SK-N-MC (cell line): ENCODE measurements at places on chromosomes 1 and 21.
A peak's percentile ranks its signal among the peaks of the same experiment; 100 is the strongest.

GRCh38 chr1:234607109-234608024 lies 2.6 kb downstream of the IRF2BP2 start:
- DNase-seq = no peak

DNA sequence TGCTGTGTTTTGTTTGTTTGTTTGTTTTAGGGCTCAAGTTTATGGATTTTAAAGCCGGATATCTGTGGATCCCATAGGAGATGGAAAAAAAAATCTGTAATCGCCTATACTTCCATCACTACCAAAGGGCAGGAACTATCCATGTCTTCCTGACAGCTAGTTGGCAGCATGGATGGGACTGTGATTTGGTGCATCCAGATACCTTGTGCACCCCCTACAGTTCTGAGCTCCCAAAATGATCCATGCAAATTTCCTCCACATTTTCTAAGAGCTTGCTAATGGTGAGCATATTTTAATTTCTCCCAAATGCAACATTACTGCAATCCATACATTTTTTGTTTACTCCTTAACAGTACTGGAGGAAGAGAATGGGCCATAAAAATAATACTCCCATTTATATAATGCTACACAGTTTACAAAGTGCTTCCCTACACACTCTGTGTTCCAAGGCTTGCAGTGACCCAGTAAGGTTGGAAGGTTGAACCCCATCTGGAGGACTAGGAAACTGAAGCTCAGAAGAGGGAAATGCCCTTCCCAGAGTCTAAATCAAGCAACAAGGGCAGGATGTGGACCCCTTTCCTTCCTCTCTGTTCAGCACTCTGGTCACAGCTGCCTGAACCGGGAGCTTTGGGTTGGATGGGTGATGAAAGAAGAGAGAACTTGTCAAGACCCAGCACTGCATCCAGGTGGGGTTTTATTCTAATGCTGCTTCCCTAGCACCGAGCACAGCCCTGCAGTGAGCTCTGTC lies 48.0 kb downstream of the CAPN8 start:
- no peak for DNase-seq

GRCh38 chr21:41877901-41878830 lies 978 bp downstream of the PRDM15 start:
- DNase-seq = peak; percentile 18

DNA sequence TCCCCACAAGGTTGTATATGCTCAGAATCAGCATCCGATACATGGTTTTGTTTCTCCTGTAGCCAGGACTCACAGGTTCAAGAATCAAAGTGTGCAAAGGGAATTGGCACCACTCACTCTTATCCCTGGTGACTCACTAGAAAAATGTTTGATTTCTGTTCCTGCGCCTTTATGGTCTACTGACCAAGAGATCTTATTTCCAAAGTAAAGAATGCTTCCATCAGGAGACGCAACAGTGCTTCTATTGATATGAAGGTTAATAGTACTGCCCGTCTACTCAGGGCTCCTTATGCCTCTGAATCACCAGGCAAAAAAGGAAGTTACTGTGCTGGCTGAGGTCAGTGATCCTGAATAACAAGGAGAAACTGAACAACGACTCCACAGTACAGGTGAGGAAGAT lies 1392.0 kb upstream of the PRMT6 start:
- DNase-seq = no peak

DNA sequence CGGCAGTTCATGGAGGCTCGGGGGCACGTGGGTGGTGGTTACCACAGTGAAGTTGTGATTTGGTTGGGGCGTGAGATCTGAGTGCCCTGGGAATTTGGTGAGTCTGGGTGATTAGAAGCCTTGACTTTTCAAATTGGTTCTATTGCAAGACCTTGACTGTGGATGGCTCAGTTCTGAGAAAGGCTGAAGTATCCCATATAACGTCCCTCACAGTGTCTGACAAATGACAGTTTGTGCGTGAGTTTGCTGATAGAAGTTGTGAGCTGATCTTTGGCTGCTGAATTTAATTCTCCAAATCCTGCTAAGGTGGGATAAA lies 549 bp downstream of the MSH4 start:
- no peak for DNase-seq

DNA sequence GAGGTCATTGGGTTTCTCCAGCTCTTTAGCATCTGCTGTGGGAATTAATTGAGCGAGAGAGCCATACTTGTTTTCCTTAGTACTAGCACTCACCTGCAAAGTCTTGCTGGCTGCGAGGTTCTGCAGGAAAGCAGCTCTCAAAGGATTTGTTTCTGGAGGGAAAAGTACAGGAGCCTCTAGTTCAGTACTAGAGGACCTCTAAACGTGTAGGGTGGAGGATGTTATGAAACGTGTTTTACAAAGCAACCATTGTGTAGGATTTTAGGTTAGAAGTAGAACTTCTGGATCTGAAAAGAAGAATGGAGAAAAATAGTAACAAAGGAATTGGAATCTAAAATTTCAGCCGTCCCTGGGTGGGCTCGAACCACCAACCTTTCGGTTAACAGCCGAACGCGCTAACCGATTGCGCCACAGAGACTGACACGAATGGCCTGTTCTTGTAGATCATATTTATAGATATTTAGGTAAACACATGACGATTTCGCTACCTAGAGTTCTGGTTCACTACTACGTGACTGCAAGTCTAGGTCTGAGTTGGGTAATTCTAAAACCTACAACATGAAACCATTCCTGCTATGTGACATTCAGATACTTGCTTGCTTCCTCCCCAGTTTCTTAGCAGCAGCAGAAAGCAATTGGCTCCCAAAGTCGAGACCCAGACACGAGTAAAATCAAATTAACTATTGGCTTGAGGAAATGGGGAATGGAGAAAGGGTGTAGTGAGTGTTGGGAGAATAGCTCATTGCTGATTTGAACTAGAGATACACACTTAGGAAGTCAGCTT lies 60.2 kb upstream of the CFAP126 start:
- DNase-seq = peak; percentile 67

DNA sequence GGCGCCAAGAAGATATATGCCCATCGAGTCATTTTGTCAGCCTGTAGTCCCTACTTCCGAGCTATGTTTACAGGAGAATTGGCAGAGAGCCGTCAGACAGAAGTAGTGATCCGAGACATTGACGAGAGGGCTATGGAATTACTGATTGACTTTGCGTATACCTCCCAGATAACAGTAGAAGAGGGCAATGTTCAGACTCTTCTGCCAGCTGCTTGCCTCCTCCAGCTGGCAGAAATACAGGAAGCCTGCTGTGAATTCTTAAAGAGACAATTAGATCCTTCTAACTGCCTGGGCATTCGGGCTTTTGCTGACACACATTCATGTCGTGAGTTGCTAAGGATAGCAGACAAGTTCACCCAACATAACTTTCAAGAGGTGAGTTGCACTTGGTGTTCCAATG lies 19.1 kb downstream of the KLHL20 start:
- no peak for DNase-seq

DNA sequence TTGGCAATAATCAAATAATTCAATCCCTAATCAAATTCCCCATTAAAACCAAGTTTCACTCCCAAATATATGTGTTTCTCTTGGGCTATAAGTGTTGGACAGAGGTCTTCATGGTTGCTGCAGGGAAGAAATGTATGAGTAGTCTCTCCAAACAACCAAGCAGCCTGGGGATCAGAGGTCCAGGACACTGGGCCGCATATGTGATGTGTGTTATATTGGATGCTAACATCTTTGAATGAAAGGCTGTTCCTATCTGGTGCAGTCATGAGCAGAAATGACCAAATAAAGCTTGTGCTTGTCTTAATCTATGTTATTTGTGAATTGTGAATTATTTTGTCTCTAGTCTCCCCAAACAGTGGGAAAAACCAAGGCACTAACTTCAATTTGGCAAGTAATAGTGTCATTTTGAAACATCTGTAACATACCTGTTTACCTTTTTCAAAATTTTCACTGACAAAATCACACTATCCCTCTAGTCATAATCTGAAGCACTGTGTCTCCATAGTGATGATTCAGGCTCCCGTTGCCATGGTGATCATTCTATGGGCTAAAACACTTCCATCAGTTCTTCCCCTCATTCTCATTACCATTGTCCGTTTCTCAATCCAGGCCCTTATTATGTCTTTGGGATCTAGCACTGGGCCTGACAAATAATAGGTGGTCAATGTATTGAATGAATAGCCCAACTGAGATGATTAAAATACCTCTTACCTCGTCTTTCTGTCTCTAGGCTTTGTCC lies 12.5 kb upstream of the TADA1 start:
- DNase-seq = no peak

DNA sequence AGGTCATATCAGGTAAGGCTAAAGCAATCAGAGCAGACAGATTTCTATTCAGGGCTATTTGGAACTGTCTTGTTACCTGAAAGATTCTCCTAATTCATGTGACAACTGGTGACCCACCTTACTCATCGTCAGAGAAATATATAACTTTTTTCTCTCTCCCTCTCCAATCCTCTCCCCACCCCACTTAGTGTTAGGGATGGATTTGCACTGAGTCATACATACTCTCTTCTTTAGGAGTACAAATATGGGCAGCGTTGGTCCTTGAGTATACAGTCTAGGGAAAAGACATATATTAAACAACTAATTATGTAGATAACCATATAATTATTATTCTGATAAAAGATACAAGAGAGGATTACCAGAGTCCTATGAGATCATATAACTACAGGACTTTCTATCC lies 246.3 kb downstream of the HHIPL2 start:
- DNase-seq = no peak

- DNase-seq = no peak
Measured at GRCh38 chr1:84164161-84164560, 20.1 kb downstream of the PRKACB start.

GRCh38 chr1:94068096-94068998 lies 52.6 kb downstream of the ABCA4 start:
- DNase-seq = no peak

DNA sequence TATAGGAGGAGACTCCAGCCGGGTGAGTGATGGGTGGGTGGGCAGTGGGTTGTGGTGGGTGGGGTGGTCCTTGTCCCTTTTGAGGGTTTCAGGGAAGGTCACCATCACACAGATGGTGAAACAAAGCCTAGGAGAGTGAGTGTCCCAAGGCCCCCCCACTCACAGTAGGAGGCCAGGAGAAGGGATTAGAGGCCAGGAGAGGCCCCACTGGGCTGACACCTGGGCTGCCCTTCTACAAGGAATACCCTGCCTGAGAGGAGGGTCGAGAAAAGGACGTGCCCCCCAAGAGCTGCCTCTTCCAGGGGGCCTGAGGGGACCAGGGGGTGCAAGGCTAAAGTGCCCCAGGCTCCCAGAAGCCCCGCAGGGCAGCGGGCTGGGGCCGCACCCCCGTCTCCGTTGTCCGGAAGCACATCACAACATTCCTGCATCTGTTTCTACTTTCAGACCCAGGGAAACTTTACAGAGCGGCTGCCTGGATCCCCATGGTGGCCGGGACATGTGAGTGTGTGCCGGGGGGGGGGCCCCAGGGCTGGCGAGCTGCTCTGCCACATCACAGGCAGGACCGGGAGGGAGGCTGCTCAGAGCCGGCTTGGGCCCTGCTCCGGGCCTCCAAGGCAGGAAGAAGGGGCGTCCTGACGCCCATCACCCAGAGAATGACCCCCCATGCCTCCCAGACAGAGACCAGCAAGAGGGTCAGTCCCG lies 68.2 kb downstream of the ARHGEF16 start:
- no peak for DNase-seq

DNA sequence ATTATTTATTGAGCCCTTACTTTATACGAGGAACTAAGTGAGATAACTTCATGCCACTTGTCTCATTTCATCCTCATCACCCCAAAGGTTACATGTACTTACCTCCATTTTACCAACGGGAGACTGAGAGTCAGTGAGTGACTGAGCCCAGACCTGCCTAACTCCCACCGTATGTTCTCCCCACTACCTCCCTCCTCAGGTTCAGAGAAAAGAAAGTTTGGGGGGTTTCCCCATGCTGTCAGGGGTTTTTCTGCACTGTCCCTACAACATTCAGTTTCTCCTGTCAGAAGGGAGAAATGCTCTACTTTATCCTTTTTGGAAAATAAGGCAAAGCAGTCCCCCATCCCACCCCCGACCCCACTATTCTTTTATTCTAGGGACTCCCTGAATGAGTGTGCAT lies 32.9 kb downstream of the FAM78B start:
- no peak for DNase-seq

- no peak for DNase-seq
Measured at GRCh38 chr1:116721039-116721405, 33.2 kb upstream of the CD2 start.

GRCh38 chr1:160753594-160753993 lies 14.5 kb downstream of the SLAMF7 start:
- no peak for DNase-seq

GRCh38 chr1:111895469-111895868 lies 94.0 kb downstream of the KCND3 start:
- no peak for DNase-seq
